ENCODE measurements at places on chromosomes 7 and 10. TPM values are rescaled to one million over a fixed set of nuclear protein-coding genes. Genes with fewer than 3 reads are reported as not detected.
A peak's percentile ranks its signal among the peaks of the same experiment; 100 is the strongest.

DNA sequence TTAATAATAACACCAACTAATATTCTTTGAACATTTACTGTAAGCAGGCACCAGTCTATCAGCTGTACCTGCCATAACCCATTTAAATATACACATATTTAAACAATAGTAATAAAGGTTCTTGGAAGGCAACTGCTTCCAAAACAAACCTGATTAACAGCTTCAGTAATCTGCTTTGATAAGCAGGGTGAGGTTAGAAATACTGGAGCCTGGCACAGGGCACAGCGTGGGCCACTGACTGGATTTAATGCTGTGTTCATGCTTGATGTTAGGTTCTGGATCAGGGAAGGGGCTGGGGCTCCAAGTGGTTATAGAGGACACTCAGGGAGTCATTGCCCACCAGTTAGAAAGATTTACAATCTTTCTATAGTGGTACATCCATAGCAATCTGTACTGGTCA lies 10.9 kb upstream of the C10orf120 start:
- no peak for DNase-seq

- no peak for DNase-seq
Observed at GRCh38 chr7:128171-129080, 63.9 kb upstream of the FAM20C start.

DNA sequence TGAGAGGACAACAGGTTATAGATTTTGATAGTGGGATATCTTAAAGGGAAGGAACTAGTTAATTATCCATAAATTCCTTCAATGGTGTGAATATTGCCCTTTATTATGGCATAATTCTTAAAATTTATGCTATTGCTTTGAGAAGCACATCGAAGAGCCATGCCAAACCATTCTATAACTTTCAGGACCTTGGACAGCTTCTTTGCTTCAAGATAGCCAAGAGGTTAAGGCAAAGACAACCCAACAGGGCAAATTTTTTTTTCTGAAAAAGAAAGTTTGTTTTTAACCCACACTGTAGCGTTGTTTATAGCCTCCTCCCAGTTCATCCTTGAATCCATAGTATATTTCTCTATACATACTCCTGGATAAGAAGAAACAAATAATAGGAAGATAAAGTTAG lies 103.2 kb downstream of the NRG3 start:
- DNase-seq = peak; percentile 50

The TFEC gene
- 37.8 TPM for polyA plus RNA-seq

DNA sequence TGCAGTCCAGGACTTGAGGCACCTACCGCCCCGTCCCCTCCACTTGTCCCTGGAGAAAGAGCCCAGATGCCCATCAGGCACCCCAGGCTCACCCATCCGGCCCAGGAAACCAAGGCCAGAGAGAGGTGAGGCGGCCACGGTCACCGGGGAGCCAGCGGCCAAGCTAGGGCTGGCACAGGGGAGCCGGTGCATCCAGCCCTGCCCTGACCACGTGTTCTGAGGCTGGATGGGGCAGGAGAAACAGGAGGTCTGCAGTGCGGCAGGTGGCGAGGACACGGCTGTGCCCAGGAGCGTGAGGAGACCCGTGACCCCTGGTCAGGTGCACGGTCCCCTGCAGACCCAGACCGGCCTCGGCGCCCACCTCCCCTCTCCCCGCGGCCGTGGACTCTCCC lies 27.6 kb downstream of the UNCX start:
- DNase-seq = no peak

GRCh38 chr7:835485-836401 lies 3.5 kb downstream of the SUN1 start:
- DNase-seq = no peak

DNA sequence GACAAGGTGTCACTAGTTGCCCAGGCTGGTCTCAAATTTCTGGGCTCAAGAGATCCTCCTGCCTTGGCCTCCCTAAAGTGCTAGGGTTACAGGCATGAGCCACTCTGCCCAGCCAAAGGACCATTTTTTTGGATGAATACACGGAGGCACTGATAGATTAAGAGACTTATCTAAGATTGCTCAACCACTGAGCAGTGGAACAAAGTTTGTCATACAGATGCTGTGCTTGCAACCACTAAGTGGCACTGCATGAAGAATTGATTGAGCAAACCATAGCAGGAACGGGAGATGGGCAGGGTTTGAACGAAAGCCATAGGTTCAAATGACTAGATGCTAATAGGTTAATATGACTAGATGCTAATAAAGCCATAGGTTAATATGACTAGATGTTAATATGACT lies 61.1 kb downstream of the EBLN1 start:
- no peak for DNase-seq

GRCh38 chr10:33151344-33151864 lies 183.1 kb downstream of the NRP1 start:
- DNase-seq = no peak

DNA sequence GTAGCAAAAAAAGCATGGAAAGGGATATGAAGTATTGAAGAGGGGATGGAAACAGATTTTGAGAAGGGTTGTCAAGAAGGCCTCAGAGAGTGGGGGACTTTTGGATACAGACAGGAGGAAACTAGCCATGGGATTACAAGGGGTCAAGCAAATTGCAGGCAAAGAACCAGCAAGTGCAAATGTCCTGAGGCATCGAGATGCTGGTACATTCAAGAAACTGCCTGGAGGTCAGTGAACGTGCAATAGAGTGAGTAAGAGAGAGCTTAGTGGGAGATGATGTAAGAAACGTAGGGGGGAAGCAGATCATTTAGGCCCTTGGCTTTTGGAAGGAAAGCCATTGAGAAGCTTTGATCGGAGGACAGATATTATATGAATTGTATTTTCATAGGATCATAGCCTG lies 227.4 kb upstream of the AGK start:
- no peak for DNase-seq

The AEBP1 gene
- polyA plus RNA-seq = 64.2 TPM

GRCh38 chr7:144378651-144379050 lies 23.4 kb downstream of the ARHGEF5 start:
- DNase-seq = no peak

- DNase-seq = no peak
Observed at GRCh38 chr7:46848944-46849343, 733.0 kb downstream of the TNS3 start.

GRCh38 chr7:72313906-72314305 lies 98.2 kb downstream of the CALN1 start:
- DNase-seq = no peak

DNA sequence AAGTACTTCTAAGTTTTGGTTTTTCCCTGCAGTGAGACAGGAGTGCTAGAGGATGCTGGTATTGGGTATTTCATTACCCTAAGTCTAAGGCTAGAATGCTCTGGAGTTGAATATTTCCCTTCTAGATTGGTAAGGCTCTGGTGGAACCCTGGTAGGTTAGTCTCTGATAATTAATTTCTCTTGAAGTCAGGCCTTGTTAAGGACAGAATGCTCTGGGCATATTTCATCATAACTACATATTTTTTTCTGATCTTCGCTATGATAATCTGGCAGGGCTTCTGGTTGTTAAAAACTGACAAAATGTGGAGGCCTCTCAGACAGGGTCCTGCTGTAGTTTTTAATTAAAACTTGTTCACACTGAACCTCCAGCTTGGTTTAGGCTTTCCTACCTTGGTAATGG lies 83.8 kb downstream of the CDK13 start:
- no peak for DNase-seq
